ENCODE measurements at places on chromosomes 2 and 18.

GRCh38 chr2:174266288-174266687 is 18.0 kb upstream of the OLA1 start:
- no peak for DNase-seq

DNA sequence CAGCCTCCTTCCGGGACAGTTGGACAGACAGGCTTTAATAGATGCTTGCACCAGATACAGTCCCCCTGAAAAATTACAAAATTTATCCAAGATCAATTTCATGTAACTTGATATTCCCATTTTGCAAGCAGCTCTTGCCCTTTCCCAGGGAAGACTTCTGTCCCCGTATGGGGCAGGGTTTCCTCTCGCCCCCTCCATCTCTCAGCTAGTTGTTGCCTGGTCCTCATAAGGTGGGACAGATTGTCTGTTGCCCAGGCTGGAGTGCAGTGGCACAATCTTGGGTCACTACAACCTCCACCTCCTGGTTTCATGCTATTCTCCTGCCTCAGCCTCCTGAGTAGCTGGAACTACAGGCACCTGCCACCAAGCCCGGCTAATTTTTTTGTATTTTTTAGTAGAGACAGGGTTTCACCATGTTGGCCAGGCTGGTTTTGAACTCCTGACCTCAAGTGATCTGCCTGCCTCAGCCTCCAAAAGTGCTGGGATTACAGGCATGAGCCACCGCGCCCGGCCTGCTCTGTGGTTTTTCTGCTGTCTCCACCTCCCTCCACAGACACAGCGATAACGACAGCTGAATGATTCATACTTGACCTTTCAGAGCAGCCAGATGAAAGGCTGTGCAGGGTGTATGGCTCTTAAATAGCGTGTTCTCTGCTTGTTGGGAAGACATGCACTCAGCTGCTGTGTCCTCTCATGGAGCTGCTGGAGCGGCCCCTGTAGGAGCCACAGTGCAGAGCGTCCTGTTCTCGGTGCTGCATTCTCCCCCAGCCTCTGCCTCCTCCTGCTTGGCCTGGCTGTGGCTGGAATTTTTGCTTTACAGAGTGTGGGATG is 61.4 kb downstream of the TTC39C start:
- DNase-seq: peak; percentile 94

DNA sequence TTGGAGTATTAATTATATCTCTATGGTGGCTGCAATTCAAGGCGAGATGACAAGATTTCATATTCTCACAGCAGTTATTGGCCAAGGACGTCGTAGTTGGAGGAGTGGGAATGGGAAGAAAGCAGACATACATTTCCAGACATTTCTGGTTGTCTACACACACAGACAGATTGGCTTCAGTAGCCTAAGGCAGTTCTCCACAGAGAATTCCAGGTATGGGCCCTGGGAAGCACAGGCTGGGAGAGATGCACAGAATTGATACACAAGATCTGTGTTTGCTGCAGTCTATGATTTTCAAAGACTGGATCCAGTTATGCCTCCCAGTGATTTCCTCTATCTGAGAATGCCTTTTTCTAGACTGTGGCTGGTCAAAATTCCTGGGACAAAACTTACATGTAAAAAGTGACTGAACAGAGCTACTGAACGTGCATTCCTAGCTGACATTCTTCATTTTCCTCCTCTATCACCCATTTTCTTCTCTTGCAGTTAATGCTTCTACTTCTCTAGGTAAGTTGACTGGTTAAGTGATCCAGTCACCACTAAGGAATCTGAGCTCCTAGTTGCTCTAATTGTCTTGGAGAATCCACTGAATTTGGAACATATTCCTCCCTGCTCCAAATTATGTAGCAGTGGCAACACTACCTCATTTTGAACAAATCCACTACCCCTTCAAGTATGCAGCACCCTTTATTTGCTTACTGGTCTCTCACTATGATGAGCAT is 386.7 kb upstream of the CDH7 start:
- DNase-seq: no peak

DNA sequence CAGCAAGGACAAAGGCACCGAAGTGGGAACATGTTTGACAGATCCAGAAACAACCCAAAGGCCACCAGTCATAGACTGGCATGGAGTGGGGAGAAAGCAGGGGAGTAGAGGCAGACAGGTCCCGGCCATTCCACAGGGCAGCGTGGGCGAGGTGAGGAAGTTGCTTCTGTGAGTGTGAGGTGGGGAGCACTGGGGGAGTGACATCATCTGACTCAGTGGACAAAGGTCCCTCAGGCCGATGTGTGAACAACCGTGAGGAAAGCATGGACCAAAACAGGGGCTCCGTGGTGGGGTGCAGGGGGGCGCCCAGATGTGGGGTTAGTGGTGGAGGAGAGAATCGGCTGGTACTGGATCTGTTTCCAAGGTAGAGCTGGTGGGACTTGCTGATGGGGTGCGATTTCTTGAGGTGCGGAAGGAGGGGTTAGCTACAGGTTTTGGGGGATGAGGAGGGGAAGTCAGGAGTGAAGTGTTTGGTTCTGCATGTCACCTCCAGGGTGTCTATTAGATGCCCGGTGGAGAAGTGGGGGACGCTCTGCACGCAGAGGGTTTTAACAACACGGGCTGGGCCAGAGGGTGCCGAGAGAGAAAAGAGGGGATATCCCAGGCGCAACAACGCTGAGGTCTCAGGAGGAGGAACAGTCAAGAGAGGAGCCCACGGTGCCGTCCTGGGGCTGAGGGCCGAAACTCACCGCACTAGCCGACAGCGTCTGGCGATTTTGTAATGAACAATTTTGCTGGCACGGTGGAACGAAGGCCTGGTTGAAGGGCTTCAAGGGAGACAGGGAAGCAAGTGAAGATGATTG is 2.5 kb upstream of the SFT2D3 start:
- no peak for DNase-seq

DNA sequence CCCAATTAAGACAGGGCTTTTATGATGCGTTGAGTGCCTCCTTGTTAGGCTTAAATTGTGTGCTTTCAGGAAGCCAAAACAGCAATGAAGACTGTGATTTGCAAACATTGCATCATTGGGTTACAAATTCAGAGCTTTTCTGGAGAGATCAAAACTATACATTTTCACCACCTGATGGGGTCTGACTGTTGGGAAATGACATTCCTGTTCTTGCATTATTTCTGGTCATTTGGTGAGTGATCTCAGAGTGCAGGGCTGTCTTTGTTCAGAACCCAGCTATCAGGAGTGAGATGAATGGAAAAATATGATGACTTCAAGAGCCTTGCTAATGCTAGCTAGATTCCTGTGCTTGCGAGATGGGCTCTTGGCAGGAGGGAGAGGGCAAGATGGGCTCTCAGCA is 39.1 kb downstream of the SH3RF3 start:
- DNase-seq: no peak

DNA sequence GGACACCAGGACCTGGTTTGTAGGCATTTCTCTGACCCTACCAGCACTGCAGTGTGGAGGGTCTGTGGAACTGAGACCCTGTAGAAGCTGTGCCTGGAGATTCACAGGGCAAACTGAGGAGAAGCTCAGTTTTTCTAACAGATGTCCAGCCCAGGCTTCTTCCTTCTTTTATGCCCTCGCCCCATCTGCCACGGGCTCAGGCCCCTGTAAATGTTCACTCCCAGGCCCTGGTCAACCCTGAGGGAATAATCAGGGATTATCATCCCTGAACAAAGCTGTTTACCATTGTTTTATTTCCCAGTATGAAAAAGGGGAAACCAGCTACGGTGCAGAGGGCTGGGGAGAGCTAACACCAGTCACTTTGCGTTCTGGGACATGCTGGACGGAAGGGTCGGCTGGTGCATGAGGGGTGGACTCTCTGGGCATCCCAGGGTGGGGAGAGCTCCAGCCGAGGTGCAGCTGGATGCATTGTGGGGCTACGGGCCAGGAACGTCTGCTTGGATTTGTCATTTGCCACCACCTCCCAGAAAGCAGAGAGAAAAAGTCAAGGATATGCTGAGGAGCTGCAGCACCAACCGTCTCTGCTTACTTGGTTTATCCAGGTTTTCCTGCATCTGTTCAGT is 183.8 kb downstream of the TFCP2L1 start:
- DNase-seq: no peak

DNA sequence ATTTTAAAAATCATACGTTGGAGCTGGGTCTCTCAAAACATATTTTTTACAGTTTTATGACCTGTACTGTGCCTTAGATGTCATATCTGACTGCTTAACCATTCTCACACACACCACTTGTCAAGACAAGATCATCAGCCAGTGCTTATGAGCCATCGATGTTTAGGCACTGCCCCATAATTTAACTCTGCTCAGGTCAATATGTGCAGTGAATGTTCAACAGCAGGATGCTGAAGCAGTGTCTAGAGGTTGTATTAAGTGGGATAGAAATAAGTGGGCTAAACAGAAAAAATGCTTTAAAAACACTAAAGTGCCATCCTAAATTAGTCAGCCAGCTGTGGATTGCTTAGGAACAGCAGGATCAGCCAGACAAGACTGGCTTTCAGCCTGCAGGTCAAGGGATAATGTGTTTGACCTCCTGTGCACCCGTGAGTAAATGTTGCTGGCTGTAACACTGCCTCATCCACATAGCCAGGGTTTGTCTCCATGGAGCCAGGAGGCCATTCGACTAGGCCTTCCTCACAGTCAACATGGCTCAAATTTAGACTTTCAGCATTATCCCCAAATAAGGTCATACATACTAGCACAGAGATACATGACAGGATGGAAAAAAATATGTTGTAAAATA is 139.0 kb upstream of the NXPH2 start:
- no peak for DNase-seq

GRCh38 chr2:186641807-186642321 is 52.0 kb upstream of the FAM171B start:
- peak; percentile 82 for DNase-seq

DNA sequence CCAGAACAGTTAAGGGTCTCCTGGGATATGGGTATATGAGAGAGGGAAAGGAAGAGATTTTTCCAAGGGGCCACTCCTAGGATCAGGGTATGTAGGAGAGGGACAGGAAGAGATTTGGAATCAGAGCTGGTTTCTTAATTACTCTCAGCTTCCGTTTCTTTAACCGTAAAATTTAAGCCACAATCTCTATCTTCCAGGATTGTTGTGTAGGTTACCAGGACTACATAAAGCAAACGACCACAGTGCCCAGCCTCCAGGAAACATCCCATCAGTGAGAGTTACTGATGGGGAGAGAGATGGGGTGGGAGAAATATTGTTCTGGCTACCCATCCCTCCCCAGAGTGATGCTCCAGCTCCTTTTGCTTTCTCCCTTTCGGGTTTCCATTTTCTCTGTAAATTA is 114.6 kb upstream of the THUMPD2 start:
- DNase-seq: no peak

DNA sequence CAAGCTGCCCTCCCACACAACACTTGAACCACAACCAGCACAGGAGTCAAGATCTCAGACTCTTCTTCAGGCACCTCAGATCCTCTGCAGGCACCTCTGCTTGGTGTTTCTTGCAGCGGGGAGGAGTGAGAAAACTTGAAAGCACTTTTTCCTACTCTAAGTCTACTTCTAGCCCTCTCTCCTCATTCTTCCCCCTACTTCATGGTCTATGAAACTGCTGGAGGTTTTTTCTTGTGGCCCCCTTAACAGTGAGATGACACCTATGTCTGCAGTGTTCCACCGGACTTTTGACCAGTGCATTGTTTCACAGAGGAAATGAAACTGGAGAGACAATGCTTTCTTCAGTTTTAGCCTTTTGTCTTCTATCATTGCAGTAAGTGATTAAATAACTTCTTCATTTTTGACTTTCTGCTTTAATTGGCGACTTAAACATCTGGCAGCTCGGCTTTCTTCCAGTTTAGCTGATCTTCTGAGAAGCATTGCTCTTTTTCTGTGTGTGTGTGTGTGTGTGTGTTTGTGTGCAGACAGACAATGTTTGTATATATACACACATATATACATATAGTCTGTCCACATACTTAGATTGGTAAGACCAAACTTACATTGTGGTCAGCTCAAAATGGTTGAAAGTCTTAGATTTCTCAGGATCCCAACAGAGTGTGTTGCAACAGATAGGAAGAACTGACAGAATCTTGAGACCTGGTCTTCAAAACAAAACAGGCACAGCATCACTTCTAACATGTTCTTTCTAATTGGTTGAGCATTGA is 1474.0 kb upstream of the TMEFF2 start:
- DNase-seq: no peak

DNA sequence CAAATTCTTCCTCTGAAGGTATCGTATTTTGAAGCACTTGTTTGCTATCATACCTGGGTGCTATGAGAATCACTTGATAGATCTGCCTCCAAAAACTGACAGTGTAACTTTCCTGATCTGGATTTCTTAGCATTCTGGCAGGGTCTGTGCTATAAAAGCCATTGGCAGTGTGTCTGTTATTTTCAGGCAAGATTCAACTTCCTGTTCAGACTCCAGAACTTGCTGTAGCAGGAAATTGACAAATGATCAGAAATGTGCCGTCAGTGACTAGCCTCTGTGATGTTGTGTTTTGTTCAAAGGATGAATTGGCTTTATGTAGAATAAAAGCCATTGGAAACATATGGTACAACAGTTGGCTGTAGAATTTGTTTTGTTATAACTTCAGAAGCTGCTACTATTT is 273.3 kb downstream of the PTPRM start:
- peak; percentile 18 for DNase-seq

GRCh38 chr2:170525566-170525900 is 189.6 kb upstream of the SP5 start:
- DNase-seq: no peak

DNA sequence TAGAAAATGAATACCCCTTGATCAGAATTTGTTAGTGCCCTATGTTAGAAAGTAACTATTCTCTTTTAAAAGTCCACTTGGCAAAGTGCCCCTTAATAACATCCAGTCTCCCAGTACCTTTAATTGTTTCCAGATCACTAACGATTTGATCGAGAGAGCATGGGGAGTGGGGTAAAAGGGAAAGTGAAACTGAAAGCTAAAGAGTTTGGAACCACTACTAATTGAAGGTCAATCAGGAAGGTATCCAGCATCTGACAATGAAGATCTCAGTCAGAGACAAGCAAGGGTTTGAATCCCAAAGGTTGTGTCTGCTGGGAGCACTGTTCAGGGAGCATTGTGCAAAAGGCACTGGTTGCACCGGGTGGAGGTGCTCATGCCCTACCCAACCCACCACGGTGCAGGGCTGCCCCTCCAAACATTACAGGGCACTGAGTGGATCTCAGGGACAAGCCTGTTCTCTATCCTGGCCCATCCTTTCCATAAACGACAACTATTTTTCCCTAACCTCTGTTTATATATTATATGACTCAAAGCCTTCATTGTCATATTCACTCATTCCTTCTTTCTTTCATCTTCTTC is 14.6 kb upstream of the RIT2 start:
- no peak for DNase-seq
